ENCODE measurements at places on chromosomes 16 and 17.

- no peak for DNase-seq
Measured at GRCh38 chr16:11273721-11274324, 394 bp upstream of the PRM3 start.

DNA sequence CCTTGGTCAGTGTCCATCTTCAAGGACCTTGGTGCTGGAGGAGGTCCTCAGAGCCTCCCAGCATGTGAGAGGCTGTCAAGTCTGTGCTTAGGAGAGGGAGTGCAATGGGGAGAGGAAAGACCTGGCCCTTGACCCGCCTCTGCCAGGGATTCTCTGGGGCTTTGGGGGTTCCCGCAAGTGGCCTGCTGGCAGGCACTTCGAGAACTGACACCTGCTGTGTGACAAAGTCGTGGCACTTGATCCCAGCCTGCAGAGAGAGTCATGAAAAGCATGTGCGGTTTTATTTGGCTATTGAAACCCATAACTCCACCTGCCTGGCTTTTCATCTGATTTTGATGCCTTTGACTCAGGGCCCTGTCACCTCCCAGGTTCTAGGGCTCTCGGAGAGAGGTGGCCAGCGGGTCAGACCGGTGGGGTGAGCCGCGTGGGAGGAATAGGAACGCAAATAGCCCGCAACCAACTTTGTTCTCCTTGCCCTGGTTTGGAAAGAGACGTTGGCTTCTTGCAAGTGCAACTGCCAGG, 42.8 kb upstream of the GSE1 start:
- DNase-seq: no peak

DNA sequence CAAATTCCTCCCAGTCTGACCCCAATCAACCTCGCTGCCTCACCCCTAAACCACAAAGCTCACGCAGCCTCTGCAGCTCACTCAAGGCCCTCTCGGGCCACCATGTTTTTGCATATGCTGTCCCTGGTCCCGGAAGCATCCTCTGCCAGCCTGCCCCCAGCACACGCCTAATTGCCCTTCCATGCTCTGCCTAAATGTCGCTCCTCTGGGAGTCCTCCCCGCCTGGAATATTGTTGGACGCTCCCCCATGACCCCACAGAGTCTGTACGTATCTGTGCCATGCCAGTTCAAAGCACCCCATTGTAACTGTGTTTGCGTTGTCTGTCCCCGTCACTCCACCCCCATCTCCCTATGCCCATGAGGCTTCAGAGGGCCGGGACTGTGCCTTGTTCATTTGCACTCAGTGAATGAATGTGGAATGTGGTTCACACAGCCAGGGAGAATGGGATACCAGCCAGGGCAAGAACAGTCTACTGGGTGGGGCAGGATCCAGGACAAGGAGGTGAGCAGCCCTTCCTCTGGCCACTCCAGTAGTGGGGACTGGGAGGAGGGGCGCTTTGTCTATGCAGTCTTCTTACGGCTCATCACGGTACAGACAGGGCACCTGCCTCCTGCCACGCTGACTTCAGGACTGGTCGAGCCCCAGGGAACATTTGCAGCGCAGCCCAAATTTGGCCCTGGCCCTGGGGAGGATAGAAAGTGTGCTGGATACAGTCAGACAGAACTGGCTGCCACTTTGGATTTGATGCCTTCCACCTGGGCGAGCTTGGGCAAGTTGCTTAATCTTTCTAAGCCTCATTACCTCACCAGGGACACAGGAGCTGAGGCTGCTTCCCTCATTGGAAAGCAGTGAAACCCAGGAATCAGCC, 48.5 kb downstream of the NOS2 start:
- DNase-seq: no peak

GRCh38 chr17:76405967-76406647, 21.7 kb downstream of the SPHK1 start:
- no peak for DNase-seq

GRCh38 chr17:6488008-6488539, 43.8 kb downstream of the PIMREG start:
- no peak for DNase-seq
